ENCODE measurements at places on chromosomes 7 and 10.
A peak's percentile ranks its signal among the peaks of the same experiment; 100 is the strongest.

GRCh38 chr10:73252445-73253224, at the start of gene MRPS16:
MRPS16 (minus strand) TSS chr10:73252644; CDS start chr10:73252482, 162 bp downstream.
- DNase-seq = peak; percentile 97

DNA sequence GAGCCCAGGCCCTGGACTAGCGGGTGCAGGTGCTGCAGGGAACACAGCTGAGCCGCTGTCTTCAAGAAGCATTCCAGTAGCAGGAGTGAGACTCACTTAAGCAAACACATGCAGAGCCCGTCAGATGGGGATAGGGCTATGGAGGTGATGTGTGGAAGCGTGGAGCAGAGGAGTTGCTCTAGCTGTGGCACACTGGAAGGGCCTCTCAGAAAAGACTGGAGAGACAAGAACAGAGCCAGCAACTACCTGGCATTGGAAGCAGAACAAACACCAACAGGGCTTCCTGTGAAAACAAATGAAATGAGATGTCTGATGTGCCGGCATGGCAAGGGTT, 37.8 kb upstream of the GALNTL5 start:
- DNase-seq = no peak

GRCh38 chr10:86310291-86310690, 56.3 kb downstream of the GRID1 start:
- no peak for DNase-seq

GRCh38 chr7:137519181-137519691, 175.7 kb upstream of the PTN start:
- no peak for DNase-seq

DNA sequence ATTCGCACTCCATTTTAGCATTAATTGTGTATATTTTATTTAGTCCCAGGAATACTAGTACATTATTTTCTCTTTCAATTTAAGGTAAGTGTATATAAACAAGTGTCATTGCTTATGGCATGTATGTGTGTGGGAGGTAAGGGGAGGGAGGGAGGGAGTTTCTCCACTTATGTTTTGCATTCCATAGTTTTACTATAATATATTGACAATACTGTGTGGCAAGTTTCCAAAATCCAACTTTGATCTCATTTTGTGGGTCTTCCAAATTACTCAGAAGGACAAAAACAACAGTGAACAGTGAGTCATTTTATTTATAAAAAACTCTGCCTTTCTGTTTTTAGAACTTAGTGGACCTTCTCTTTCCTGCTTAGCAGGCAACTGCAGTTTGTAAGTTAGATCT, 102.3 kb upstream of the SEMA3E start:
- no peak for DNase-seq

DNA sequence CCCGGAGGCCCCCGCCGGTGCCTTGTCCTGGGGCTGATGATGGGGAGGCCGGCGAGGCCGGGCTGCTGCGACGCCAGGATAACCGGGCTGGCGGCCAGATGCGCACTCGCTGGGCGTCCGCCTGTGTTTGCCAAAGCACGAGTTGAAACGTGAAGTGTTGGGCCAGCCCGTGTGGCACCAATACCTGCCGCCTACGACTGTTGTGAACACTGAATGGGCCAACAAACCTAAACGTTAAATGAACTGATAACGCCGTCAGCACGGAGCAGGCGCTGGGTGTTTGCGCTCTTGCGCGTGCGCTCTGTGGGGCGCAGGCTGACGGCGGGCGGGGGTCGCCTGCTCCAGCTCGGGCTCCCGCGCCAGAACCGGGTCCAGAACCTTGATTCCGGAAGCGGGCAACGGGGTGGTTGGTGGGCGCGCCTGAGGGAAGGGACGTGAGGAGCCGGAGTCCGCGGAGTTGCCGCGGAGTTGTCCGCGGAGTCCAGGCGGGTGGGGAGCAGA, 658 bp downstream of the CYP2E1 start:
- no peak for DNase-seq

DNA sequence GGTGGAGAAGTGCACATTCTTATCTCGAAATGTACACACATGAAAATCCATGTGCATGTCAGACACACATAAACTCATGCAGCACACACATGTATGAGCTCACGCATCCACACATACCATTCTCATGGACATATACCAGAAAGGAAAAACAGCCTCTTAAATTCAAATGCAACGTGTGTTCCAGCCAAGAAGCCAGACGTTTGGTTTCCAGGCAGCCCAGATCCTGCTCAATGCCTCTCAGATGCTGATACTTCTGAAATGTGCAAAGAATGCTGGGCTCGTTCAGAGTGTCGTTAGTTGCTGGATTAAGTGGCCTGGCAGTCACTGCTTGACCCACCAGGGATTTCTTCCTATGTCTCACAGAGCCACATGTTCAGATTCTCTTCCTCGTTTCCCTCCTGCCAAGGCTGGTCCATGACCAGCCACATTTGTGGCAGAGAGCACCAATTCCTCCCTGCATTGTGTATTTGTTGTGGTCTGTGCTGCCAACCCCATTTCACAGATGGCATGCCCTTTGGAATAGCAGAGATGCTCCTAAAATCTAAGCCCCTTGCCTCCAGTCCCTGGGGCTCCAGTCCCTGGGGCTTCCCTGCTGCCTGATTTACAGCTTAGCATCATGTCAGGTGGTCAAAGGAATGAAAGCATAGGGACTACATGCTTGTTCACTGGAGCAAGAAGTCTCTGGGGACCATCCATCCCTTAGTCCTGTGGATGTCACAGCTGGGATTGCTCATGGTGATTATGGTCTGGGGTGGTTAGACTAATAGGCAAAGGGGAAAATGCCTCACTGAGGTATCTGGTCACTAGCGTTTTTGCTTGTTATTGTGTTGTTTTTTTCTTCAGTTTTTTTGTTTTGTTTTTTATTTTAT, 426.6 kb downstream of the PLXNA4 start:
- peak; percentile 25 for DNase-seq

DNA sequence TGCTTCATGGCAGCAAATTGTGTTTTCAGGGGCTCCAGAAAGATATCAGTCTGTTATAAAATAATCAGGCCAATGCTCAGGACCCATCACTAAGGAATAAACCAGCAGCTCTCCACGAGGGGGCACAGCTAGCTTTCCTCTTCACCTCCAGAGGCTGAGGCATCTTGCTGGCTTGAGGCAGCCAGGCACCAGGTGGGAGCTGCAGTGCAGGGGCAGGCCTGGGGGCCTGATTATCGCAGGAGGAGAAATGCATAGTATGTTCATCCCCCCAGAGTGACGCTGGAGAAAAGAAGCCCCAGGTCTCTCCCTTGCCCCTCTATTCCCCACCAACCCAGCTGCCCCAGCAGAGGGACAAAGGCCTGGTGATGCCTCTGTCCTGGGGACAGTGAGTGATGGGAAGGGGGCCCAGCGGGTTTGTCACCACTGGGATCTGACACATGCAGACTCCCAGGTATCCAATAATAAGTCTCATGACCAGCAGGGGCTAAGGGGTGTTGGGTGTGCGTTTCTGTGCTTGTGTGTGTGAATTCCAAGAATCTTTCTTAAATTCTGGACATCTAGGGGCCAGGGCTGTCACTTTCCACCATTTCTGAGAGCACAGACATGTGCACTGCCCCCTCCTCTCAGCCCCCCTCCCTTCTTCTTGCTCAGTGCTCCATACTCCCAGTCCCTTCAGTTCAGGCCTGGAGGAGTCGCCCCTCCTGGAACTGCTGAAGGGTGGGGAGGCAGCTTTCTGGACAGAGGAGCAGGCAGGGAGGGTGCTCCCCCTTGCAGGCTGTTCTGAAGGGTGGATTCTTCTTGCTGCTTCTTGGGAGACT, 128.1 kb upstream of the FAM20C start:
- DNase-seq = peak; percentile 86

GRCh38 chr10:3825862-3826351, 40.9 kb upstream of the KLF6 start:
- DNase-seq = no peak

GRCh38 chr10:99938563-99938962, 71.2 kb downstream of the DNMBP start:
- DNase-seq = no peak

DNA sequence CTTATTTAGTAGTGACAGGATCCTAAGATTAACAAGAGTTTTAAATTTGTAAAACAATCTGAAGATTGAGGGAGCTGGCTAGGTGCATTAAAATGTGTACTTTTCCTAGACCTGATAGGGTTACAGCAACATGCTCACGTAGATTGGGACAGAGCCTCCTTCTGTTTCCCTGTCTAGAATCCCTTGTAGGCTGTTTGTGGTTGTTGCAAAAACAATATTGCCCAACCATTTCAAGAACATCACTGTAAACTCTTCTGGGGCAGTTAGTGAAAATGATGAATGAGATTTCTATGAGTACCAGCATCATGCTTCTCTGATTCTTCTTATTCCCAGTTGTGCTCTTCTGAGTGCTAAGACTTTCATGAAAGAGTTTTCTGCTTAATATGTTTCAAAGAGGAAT, 14.7 kb upstream of the CPED1 start:
- DNase-seq = no peak

DNA sequence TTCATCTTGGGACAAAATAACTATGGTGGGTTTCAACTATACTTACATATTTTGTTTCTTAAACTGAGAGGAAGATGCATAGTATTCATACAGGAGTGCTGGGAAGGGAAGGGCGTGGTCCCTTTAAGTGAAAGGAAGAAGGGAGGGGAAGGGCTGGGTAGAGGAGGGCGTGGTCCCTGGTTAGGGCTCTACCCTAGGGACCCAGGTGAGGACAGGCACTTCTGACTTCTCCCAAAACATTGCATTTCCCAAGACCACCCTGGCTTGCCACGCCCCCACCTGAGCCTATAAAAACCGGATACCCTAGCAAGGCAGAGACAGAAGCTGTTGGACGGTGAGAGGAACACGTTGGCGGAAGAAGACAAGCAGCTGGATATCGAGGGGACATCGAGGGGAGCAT, 157.6 kb upstream of the PLXNA4 start:
- no peak for DNase-seq

GRCh38 chr7:45696476-45696875, 122.3 kb downstream of the ADCY1 start:
- DNase-seq = no peak

- peak; percentile 89 for DNase-seq
Observed at GRCh38 chr10:110918269-110918642, 724 bp downstream of the BBIP1 start.

GRCh38 chr10:132570771-132571649, 33.4 kb downstream of the INPP5A start:
- peak; percentile 44 for DNase-seq

DNA sequence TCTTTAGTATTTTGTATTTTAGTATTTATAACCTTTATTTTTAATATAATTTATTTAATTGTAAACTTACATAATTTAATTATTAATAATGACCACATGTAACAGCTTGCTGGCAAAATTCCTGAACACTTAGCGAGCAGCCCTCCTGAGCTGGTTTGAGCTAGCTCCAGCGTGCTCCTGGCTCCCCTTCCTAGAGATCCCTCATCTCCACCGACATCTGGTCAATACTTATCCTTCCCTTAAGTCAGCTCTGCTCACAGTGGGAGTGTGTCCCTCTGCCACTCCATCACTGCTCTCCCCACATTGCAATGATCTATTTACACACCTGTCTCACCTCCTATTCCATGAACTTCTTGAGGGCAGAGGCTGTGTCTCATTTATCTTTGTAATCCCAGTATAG, 20.6 kb upstream of the TBXAS1 start:
- no peak for DNase-seq

GRCh38 chr10:127889605-127890195, 3.0 kb downstream of the CLRN3 start:
- no peak for DNase-seq

GRCh38 chr10:23474081-23474480, 35.2 kb downstream of the OTUD1 start:
- DNase-seq = no peak

GRCh38 chr10:127971963-127972615, 65.2 kb downstream of the PTPRE start:
- DNase-seq = no peak

DNA sequence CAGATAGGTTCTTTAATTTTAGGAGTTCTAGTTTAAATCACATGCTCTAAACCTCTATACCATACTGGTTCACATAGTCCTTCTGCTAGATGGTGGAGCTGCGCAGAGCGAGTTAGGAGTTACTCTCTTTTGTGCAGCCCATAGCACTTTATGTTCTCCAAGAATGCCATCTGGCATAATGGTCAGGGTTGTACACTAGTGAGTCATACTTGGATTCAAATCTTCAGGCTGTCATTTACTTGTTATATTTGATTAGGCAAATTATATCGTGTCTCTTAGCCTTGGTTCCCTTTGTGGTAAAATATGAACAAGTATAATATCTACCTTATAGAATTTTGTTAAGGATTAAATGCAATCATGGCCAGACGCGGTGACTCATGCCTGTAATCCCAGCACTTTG, 1078.3 kb downstream of the NRG3 start:
- no peak for DNase-seq

DNA sequence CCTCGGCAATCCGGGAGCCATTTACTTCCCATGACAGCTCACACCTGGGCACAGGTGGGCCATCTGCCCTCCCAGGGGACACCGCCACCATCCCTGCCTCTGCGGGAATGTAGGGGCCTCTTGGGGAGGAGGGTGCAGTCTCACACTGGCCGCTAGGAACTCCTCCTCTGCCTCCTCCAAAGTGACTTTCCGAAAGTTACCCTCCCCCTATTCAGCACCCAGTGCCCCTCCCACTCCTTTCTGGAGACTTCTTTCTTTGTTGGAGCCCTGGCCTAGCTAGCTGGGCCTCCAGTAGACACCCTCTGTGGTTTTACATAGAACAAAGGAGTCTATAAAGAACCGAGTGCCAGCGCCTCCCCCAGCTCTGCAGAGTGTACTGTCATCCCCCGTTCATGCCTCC, 45.8 kb upstream of the MNX1 start:
- no peak for DNase-seq

GRCh38 chr10:45534572-45534971, 138.0 kb downstream of the ZFAND4 start:
- DNase-seq = no peak

GRCh38 chr10:94178475-94179253, 184.1 kb downstream of the NOC3L start:
- DNase-seq = no peak

GRCh38 chr10:132542086-132542775, 4.6 kb downstream of the INPP5A start:
- no peak for DNase-seq

DNA sequence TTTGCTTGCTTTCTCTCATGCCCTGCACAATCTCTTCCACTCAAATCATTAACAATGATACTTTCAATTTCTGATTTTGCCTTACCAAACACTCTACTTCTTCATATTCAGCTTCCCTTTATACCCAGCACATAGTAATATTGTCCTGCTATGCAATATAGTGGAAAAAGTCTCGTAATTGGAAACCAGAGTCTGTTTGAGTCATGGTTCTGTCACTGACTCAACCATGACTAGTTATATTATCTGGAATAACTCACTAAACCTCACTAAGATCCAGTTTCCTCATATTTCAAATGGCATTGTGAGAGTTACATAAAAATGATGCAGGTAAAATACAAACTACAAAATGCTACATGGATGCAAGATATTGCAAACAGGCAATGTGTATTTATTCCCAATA, 98.5 kb upstream of the LRRTM3 start:
- no peak for DNase-seq

Measured in Ammon's horn (tissue), 1 donor.